ENCODE measurements at places on chromosomes 1 and 21. TPM values are rescaled to one million over a fixed set of nuclear protein-coding genes. Genes with fewer than 3 reads are reported as not detected.

DNA sequence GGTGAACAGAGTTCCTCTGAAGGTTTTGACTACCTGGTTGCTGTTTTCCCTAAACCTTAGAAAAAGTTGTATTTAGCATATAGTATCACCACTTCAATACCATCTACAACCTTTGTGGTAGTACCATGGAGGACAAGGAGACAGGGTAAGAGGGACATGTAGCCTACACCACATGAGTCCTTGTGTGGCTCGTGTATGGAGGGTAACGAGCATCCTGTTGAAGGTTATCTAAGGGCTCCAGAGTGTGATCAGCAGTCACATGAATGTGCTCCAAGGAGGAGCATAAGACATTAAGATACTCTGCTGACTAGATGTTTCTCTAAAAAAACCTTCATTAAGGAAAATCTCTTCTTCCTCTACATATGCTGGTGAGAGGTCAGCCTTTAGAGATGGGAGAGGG lies 67.3 kb downstream of the VCAM1 start:
- H3K4me3 ChIP-seq: no peak overlapping the region
- no peaks in the 10 kb centered on the region for H3K36me3 ChIP-seq
- no peak for DNase-seq
- H3K27me3 ChIP-seq: no peaks in the 10 kb centered on the region
- H3K4me1 ChIP-seq: no peaks in the 10 kb centered on the region

DNA sequence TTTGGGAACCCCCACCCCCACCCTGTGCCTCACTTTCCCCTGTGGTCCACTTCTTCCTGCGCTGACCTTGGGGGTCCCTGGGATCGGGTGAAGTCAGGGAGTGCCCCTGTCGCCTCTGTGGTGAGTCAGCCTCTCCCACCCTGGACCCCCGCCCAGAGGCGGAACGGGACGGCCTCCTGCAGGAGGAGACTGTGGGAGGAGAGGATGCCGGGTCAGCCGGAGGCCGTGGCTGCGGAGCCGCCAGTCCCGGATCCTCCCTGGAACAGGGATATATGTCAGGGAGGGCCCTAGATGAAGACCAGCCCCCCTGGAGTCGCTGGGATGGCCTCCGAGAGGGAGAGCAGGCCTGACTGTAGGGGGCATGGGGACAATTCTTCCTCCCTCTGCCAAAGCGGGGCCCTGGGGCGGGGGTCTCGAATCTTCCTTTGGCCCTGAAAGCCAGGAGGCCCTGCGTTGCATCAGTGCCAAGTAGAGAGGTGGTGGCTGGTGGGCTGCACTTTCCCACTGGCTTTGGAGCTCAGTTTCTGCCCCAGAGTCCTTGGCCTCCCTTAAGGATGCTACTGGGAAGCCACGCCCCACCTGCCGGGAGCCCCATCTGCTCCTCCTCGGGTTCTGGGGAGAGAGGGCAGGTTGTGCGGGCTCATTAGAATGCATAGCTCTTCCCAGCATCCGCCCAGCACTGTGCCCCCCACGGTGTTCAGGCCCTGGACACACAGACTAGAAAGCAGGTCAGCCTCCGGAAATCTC lies 930 bp downstream of the ARHGEF10L start:
- no peak for DNase-seq
- peak overlapping the region; percentile 75 for H3K4me3 ChIP-seq
- H3K4me1 ChIP-seq: peaks cover 49% of the 10 kb centered on the region
- peaks cover 15% of the 10 kb centered on the region for H3K27me3 ChIP-seq

DNAJC28 gene
- 2.5 TPM for total RNA-seq

DNA sequence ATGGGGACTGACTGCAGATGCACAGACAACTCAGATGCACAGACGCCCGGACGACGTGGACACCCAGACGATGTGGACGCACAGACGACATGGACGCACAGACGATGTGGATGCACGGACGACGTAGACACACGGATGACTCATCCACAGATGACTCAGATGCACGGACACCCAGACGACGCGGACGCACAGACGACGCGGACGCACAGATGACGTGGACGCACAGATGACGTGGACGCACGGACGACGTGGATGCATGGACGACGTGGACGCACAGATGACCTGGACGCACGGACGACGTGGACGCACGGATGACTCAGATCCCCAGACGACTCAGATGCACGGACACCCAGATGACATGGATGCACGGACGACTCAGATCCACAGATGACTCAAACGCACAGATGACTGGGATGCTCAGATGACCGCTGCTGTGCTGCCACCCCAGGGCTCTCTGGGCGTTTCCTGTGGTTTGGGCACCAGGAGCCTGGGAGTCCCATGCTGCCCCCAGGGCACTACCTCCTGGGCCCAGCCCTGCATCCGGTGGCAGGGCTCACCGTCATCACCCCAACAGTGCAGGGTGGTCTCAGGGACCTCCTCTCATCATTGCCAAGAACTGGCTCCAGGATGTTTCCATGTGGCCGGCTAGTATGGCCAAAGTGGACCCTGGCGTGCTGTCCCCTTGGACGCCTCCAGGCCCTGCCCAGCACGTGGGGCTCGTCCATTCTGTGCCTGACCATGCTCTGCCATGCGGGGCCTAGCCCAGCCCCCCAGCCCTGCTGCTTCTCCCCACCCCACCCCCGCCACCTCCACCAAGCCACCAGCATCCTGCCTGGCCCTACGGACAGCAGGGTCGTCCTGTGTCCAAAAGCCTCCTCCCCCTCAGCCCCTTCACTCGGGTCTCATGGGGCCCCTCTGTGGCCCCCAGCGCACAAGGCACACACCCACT lies 14.0 kb downstream of the FAAP20 start:
- peaks cover 47% of the 10 kb centered on the region for H3K36me3 ChIP-seq
- no peaks in the 10 kb centered on the region for H3K4me1 ChIP-seq
- no peak overlapping the region for H3K27ac ChIP-seq
- no peak overlapping the region for H3K4me3 ChIP-seq

DNA sequence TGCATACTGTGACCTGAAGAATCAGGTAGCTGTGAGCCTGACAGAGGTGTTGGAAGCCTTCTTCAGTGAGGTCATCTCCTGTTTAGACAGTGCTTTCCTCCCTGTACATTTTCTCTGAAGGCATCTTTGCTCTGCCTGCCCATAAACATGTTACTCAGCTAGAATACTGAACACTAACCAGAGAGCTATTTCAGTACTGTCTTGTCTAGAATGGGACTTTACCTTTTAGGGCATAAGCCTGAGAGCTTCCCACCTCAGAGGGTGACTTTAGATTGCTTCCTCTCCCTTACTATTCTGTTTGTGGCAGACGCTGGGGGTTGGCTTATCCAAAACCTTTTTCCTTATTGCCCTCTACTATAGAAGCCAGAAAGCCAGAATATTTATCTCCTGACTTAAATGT lies 23.3 kb upstream of the ZNF326 start:
- no peak overlapping the region for H3K27ac ChIP-seq
- H3K27me3 ChIP-seq: no peaks in the 10 kb centered on the region
- H3K36me3 ChIP-seq: no peaks in the 10 kb centered on the region
- peaks cover 11% of the 10 kb centered on the region for H3K4me1 ChIP-seq
- DNase-seq: no peak

MIXL1 gene
- total RNA-seq: 8.6 TPM

DMRTA2 gene
- not detected for total RNA-seq

GUCA2B gene
- not detected for total RNA-seq

- no peak for DNase-seq
- no peaks in the 10 kb centered on the region for H3K36me3 ChIP-seq
- no peak overlapping the region for H3K4me3 ChIP-seq
- H3K27ac ChIP-seq: no peak overlapping the region
Measured at GRCh38 chr1:162916407-162916806, 55.4 kb upstream of the CCDC190 start.

GRCh38 chr1:8343464-8344001 lies 25.6 kb downstream of the SLC45A1 start:
- H3K36me3 ChIP-seq: no peaks in the 10 kb centered on the region
- H3K27ac ChIP-seq: no peak overlapping the region
- H3K27me3 ChIP-seq: peaks cover 5% of the 10 kb centered on the region

- no peaks in the 10 kb centered on the region for H3K36me3 ChIP-seq
- H3K27me3 ChIP-seq: no peaks in the 10 kb centered on the region
- no peak for DNase-seq
- no peak overlapping the region for H3K27ac ChIP-seq
- H3K4me1 ChIP-seq: no peaks in the 10 kb centered on the region
Measured at GRCh38 chr1:195071461-195071860, 1536.8 kb downstream of the KCNT2 start.

LY9 gene
- total RNA-seq: not detected

GRCh38 chr1:187961895-187962294 lies 1133.1 kb downstream of the PLA2G4A start:
- no peaks in the 10 kb centered on the region for H3K36me3 ChIP-seq
- no peaks in the 10 kb centered on the region for H3K4me1 ChIP-seq
- no peaks in the 10 kb centered on the region for H3K27me3 ChIP-seq
- H3K27ac ChIP-seq: no peak overlapping the region
- no peak overlapping the region for H3K4me3 ChIP-seq

DNA sequence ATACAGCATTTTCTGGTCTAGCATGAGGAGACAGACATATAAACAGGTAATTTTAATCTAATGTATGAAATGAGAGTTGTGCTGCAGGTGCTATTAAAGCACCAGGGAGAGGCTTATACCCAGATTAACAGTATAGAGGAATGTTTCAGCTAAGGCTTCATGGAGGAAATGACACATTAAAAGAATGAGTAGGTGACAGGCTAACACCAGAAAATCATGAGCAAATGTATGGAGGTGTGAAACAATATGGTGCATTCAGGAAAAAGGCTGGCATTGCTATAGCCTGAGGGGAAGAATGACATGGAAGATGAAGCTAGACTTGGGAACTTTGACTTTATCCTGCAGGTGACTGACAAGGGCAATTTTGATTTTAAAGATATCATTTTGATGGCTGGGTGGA lies 7.0 kb downstream of the ARPC5 start:
- no peak overlapping the region for H3K27ac ChIP-seq
- peaks cover 6% of the 10 kb centered on the region for H3K36me3 ChIP-seq

DNA sequence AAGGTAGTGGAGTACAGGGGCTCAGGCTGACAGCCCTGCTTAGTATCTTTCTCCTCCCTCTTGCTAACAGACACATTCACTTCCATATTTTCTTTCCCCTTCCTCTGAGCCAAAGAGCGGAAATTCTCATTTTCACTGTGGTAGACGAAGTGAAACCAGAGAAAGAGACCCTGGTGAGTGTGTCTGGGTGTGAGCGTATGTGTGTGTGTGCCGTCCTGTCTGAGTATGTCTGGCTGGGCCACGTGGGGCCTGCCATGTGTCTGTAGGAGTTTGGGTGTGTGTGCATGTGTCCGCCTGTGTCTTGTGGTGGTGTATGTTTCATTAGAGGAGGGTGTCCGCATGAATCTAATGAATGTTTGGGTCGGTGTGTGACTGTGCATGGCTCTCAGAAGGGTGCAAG lies 1.7 kb downstream of the COL8A2 start:
- no peak overlapping the region for H3K27ac ChIP-seq
- peaks cover 11% of the 10 kb centered on the region for H3K27me3 ChIP-seq
- no peak overlapping the region for H3K4me3 ChIP-seq
- H3K4me1 ChIP-seq: peaks cover 64% of the 10 kb centered on the region
- no peak for DNase-seq

DNA sequence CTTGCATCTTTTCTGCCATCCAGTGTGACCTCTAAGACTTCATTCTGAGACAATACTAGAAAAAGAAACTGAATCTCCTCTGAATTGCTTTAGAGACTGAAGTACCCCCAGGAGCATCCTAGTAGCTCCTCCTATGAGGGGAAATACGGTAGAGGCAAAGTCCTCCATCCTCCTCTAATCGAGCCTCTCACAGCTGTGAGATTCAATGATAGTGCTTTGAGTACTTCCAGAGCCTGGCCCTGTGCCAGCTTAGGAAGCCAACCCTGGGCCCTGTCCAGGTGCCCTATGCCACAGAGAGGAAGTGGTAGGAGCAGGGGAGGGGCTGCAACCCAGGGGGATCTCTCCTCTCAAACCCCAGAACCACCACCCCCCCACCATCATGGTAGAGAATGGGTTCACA lies 10.7 kb downstream of the RORC start:
- H3K27ac ChIP-seq: no peak overlapping the region
- H3K4me1 ChIP-seq: no peaks in the 10 kb centered on the region
- H3K36me3 ChIP-seq: no peaks in the 10 kb centered on the region
- H3K27me3 ChIP-seq: no peaks in the 10 kb centered on the region
- DNase-seq: no peak

- 0 out of 3 replicates have a peak, but pooled peaks cover 2% of the 10 kb centered on the region for H3K27me3 ChIP-seq
- no peaks in the 10 kb centered on the region for H3K4me1 ChIP-seq
- H3K27ac ChIP-seq: no peak overlapping the region
- no peak for DNase-seq
- H3K4me3 ChIP-seq: no peak overlapping the region
Measured at GRCh38 chr1:200693327-200693726, 23.6 kb upstream of the DDX59 start.

OR14A2 gene
- not detected for total RNA-seq

GRCh38 chr1:51301844-51302162 lies 28.6 kb downstream of the TTC39A start:
- no peak overlapping the region for H3K4me3 ChIP-seq
- DNase-seq: no peak
- no peaks in the 10 kb centered on the region for H3K36me3 ChIP-seq

GRCh38 chr1:28070725-28071593 lies 17.5 kb downstream of the EYA3 start:
- no peaks in the 10 kb centered on the region for H3K27me3 ChIP-seq
- no peak overlapping the region for H3K4me3 ChIP-seq
- peaks cover 24% of the 10 kb centered on the region for H3K4me1 ChIP-seq
- no peak for DNase-seq
- H3K36me3 ChIP-seq: no peaks in the 10 kb centered on the region

- H3K27me3 ChIP-seq: no peaks in the 10 kb centered on the region
- H3K4me1 ChIP-seq: peaks cover 18% of the 10 kb centered on the region
- no peak for DNase-seq
Measured at GRCh38 chr1:213783893-213784292, 203.9 kb upstream of the PROX1 start.

IL20 gene
- total RNA-seq: not detected

GRCh38 chr1:186575348-186575747 lies 104.9 kb downstream of the PTGS2 start:
- H3K36me3 ChIP-seq: no peaks in the 10 kb centered on the region
- no peak overlapping the region for H3K4me3 ChIP-seq
- no peaks in the 10 kb centered on the region for H3K4me1 ChIP-seq
- no peak for DNase-seq

UMODL1 gene
- total RNA-seq: not detected

DHX9 gene
- total RNA-seq: 211 TPM

BTBD19 gene
- 2.7 TPM for total RNA-seq

DNA sequence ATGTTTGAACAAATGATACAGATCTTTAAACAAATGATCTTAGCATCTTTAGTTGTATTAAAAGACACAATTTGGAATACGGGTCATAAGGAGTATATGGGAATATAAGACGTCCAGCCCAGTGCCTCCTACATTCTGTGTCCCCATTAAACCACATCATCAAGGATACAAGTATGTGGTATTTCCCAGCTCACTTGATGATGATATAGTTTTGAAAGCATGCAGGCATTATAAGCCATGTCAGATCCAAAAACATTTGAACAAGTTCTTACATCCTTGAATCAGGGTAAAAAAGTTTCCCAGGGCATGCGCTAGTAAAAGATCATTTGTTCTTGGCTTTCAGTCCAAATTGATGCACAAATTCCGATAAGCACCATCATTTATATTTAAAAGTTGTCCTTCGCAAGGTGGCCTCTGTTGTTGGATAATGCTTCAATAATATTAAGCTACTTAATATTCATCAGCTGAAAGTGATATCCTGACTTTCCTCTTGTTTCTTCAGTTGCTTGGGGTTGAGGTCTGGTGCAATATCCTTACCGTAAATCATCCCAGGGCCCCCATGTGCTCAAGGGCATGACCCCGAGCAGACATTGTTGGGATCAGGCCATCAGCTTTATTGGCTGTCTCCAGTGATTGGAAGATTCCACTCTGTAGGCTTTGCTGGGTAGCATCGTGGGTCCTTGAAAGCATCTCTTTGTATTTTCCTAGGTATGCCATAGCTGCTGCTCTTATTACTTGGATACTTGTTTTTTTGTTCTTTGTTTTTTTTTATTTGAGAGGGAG lies 61.8 kb downstream of the CENPF start:
- H3K27ac ChIP-seq: no peak overlapping the region
- H3K36me3 ChIP-seq: peaks cover 10% of the 10 kb centered on the region
- no peak overlapping the region for H3K4me3 ChIP-seq
- peaks cover 9% of the 10 kb centered on the region for H3K4me1 ChIP-seq
